ENCODE measurements at places on chromosomes 1 and 21.

DNA sequence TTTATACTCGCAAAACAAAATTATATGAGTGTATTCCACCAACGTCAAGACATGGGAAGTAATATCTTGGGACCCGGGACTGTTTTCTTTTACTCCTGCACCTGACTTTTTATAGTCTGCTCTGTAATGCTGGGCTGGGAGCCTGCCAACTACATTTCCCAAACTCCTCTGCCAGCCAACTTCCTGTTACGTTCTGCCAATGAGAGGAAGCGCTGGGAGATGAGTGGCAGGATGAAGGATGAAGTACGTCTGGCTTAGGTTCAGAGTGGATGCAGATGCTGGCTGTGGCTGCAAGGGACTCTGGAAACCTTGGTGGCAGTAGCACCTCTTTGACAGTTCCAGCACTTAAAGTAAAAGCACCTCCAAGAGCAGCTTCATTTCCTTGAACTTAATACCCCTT lies 59.6 kb downstream of the USP24 start:
- DNase-seq, result peak; percentile 3

- DNase-seq, result no peak
These were observed 398.7 kb downstream of the BRINP2 start for GRCh38 chr1:177569476-177569875.

GRCh38 chr1:172970186-172970585 lies 80.6 kb downstream of the TNFSF18 start:
- DNase-seq, result no peak

- no peak for DNase-seq
These were observed 768 bp upstream of the RIIAD1 start for GRCh38 chr1:151720554-151720953.

DNA sequence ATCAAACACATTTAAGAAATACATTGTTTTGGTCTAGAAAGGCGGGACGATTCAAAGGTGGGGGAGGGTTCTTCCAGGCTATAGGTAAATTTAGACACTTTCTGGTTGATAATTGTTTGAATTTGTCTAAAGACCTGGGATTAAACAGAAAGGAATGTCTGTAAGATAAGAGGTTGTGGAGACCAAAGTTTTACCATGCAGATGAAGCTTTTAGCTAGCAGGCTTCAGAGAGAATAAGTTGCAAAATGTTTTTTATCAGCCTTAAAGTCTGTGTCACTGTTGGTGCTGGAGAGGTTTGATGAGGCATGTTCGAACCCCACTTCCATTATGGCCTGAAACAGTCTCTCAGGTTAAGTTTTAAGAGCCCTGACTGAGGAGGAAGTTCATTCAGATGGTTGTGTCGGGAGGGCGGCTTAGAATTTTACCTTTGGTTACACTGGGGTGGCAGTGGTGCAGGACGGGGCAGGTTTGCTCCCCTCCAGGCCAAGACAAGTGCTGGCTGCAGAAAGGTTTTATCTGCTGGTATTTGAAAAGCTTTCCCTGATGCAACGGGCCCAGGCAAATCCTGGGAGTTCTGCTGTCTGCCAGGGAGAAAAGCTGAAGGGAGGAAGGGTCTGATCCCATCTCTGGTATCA lies 16.0 kb upstream of the SLC2A5 start:
- DNase-seq, result no peak

GRCh38 chr1:14413819-14414490 lies 184.5 kb upstream of the KAZN start:
- DNase-seq, result no peak

GRCh38 chr1:33972676-33973395 lies 109.0 kb downstream of the HMGB4 start:
- no peak for DNase-seq

GRCh38 chr1:62367005-62367557 lies 47.8 kb upstream of the KANK4 start:
- no peak for DNase-seq

DNA sequence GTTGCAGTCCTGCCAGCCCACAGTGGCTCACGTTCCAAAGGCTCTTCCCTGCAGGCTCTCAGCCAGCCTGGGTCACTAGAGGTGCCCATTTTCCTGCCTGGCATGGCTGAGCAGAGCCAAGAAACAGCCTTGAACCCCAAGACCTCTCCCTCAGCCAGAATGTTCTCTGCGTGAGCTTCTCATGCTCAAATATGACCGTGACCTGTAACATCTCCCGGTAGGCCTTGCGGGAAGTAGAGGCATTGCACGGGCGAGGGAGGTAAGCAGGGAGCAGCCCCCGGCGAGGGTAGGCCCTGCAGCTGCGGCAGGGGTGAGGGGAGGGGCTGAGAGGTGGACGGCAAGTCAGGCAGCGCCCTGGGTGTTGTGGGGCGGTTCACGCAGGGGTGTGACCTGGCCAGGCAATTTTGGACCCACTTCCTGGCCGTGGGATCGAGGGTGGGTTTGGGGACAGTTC lies 20.0 kb downstream of the RRP1 start:
- DNase-seq, result no peak

DNA sequence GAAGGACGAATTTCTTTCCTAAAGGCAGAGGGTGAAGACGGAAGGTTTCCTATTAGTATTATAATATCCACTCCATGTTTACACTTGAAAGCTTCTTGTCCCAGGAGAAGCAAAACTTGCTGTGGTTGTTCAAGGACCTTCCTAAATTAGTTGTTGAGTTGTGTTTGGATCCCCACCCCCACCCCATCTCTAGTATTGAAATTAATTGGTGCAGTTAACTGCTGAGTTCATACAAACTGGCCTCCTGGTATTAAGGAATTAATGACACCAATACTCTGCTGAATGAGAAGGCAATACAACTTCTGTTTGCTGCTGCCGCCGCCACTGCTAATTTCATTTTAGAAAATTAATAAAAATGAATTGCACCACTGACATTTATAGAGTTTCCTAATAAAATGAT lies 308.8 kb downstream of the CAMTA1 start:
- DNase-seq, result no peak

GRCh38 chr1:66354311-66355201 lies 179.4 kb upstream of the SGIP1 start:
- DNase-seq, result no peak

GRCh38 chr1:152999818-153000217 lies 1.7 kb upstream of the SPRR3 start:
- DNase-seq, result no peak

GRCh38 chr1:156244126-156244525 lies 2.1 kb downstream of the BGLAP start:
- DNase-seq, result no peak

GRCh38 chr1:33009561-33009960 lies 27.1 kb downstream of the AK2 start:
- DNase-seq, result no peak

DNA sequence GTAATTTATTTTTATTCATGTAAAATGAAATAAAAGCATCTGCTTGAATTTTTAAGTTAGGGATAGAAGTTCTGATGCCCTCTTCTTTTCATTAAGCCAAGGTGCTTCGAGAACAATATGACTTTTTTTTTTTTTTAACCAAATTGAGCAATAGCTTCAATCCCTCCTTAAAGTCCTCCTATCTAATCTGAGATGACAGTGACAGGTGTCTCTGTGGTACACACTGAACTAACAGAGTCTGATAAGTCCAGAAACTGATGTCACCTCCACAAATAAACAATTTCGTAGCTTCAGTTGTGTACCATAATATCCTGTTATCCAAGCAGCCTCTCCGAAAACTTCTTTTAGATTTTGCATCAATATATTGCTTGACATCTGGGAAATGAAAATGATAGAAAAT lies 23.8 kb downstream of the MAP3K7CL start:
- DNase-seq, result no peak

- DNase-seq, result no peak
These were observed 147.3 kb downstream of the UCK2 start for GRCh38 chr1:165974598-165975131.

- DNase-seq, result no peak
These were observed 8.1 kb upstream of the MMP23B start for GRCh38 chr1:1623631-1624442.

DNA sequence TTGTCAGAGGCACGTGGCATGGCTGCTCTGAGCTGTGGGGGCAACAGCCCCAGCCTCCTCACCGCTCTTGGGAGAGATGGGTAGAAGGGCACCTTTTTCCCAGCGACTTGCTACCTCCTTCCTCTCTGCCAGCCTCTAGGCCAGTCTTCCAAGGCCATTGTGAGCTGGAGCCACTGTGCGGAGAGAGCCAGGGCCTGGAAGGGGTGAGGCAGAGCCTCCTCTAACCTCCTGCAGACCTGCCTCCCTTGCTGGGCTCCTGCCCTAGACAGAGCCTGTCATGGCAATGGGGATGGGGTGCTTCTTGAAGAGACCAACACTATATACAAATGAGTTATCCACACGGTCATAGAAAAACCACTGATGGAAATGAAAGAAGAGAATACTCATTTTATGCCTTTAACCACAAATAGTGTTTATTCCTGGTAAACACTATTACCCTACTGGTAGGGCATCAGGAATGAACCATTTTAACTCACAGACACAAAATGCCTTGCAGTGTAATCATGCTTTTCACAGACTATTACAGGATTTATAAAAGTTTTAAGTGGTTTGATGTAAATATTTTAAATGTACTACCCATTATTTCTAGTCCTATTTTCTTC lies 5.0 kb upstream of the IGFN1 start:
- no peak for DNase-seq

DNA sequence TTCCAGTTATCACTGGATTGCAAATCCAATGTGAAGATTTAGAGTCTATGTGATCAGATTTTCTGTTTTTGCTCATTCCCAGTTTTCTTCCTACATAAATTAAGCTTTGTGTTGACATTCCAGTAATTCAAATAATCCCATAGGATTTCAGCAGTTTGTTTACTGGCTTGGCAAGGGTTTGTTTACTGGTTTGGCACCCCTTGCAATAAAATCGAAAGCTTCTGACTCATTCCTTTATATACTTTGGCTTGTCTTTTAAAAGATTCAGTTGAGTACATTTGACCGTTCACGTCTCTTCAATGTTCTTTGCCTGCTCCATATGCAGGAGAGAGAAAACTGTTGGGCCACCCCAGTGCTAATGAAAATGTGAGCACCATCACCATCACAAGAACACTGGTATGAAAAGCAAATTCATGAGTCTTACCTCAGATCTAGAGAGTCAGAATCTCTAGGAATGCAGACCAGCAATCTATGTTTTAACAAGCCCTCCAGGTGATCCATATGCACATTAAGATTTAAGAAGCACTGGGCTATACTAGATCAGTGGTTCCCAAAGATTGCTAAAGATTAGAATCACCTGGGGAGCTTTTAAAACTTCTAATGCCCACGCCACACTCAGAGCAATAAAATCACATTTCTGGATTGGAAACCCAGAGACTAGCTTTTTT lies 32.8 kb downstream of the ZC3H11B start:
- DNase-seq, result no peak

DNA sequence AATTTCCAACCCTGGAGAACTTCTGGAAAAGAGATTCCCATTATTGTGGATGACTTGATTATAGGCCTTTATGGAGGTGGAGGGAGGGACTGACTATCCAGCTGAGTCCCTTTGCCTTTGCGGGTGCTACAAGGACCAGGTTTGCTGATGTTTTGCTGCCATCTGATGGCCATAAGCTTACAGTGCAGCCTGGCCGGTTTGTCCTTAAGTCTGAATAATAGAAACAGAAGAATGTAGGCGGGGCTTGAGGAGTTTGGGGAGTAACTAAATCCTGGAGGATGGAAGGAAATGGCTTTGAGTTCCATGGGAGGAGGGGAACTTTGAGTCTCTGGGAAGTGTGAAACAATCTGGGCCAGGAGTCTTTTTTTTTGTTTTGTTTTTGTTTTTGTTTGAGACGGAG lies 55.7 kb upstream of the CD1D start:
- peak; percentile 88 for DNase-seq

DNA sequence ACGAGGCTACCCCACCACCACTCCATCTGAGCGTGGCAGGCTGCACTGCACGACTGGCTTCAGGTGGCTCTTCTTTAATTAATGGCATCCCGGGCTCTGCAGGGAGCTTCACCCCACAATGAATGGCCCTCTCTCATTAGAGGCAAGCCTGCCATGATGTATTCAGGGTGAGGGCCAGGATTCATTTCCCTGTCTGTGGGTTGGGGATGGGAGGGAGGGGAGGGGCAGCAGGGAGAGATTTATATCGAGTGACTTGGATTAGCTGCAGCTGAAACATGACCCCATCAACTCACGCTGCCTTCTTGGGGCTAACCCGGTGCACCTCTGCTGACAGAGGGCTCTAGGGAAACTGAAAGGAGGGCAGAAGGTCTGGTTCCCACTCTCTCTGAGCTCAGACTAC lies 54.2 kb downstream of the ERI3 start:
- DNase-seq, result no peak

DNA sequence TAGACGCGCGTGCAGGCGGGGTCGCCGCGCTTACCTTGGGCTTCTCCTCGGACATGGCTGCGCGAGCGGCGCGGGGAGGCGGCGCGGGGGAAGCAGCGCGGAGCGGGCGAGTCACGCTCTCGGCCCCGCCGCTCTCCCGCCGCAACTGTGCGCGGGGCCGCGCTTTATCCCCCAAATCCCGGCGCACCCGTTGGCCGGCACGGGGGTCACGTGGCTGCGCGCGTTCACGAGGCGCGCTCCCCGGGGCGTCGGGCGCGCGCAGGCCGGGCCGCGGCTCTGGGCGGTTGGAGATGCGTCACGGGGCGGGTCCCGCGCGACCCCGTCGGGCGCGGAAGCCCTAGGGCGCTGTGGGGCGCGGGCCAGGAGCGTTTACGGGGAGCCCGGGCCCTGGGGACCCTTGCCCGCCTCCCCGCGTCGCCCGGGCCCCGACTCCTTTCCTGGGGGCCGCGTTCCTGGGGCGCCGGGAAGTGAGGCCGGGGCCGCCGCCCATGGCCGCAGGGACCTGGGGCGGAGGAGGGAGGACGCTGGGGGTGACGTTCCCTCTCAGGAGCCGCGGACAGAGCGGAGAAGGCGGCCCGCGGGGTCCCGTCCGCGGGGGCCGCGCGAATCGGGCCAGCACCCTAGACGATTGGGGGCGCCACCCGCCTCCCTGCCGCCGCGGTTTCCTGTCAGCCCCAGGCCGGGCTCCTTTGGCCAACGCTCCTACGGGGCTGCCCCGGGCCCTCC lies at the start of gene SUMO3:
Gene SUMO3, minus strand, starts transcription at position 149 of the 726 bp plus-strand sequence. Its CDS starts 94 bp downstream, at position 55.
- peak; percentile 85 for DNase-seq

- DNase-seq, result no peak
These were observed 9.2 kb downstream of the PSRC1 start for GRCh38 chr1:109273570-109274288.
